ENCODE measurements at places on chromosomes 1 and 21. TPM values are rescaled to one million over a fixed set of nuclear protein-coding genes. Genes with fewer than 3 reads are reported as not detected.

GRCh38 chr1:24459551-24460266, 42.9 kb upstream of the RCAN3 start:
- H3K4me1 ChIP-seq, result peaks cover 3% of the 10 kb centered on the region
- no peak overlapping the region for H3K4me3 ChIP-seq
- DNase-seq, result no peak
- no peak overlapping the region for H3K27ac ChIP-seq

GRCh38 chr1:204087181-204087892, 14.4 kb downstream of the SOX13 start:
- H3K4me1 ChIP-seq, result no peaks in the 10 kb centered on the region
- no peaks in the 10 kb centered on the region for H3K36me3 ChIP-seq
- no peak overlapping the region for H3K4me3 ChIP-seq

DNA sequence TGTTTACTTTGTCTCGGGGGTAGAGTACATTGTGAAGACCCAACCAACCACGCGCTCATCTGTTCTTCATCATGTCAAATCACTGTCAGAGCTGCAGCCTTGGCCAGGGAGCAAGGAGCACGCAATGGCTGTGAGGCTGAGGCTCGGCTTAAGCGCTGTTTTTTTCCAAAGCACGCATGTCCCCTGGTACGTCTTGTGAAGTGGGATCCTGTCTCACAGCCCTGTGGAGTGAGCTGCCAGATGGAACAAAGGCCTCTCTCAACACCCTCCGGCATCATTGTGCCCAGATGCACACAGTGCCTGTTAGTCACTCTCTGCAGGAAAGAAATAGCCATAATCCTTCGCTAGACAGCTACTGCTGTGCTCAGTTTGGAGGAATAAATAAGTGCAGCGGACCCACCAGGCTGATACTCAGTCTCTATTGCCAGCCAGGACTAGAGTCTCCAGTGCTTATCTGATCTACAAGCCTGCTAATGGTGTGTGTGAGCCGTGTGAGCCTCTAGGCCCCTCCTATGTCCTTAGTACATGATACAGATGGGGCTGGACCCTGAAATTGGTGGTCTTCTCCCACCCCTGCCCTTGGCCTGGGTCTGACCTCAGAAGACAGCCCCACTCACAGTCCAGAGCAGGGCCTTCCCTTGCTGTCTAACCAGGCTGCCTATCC, 91.3 kb upstream of the COA6 start:
- no peak for DNase-seq
- H3K27ac ChIP-seq, result no peak overlapping the region
- H3K27me3 ChIP-seq, result peaks cover 37% of the 10 kb centered on the region
- no peaks in the 10 kb centered on the region for H3K36me3 ChIP-seq
- H3K4me3 ChIP-seq, result no peak overlapping the region

GRCh38 chr1:101191049-101191448, 45.8 kb upstream of the S1PR1 start:
- H3K4me3 ChIP-seq, result no peak overlapping the region
- H3K27me3 ChIP-seq, result no peaks in the 10 kb centered on the region
- H3K27ac ChIP-seq, result no peak overlapping the region
- no peaks in the 10 kb centered on the region for H3K36me3 ChIP-seq
- no peaks in the 10 kb centered on the region for H3K4me1 ChIP-seq

- no peaks in the 10 kb centered on the region for H3K36me3 ChIP-seq
- H3K4me3 ChIP-seq, result no peak overlapping the region
- DNase-seq, result no peak
- no peak overlapping the region for H3K27ac ChIP-seq
These were observed 33.9 kb downstream of the LRRC52 start for GRCh38 chr1:165577707-165578106.

- H3K4me3 ChIP-seq, result no peak overlapping the region
- H3K27me3 ChIP-seq, result peaks cover 11% of the 10 kb centered on the region
- H3K4me1 ChIP-seq, result peaks cover 6% of the 10 kb centered on the region
- no peaks in the 10 kb centered on the region for H3K36me3 ChIP-seq
- DNase-seq, result no peak
These were observed 5.4 kb upstream of the RPS6KA1 start for GRCh38 chr1:26524181-26524580.

GRCh38 chr21:39518847-39519210, 67.1 kb downstream of the SH3BGR start:
- 0 out of 3 replicates have a peak, but pooled peaks cover 4% of the 10 kb centered on the region for H3K27me3 ChIP-seq
- no peaks in the 10 kb centered on the region for H3K36me3 ChIP-seq
- H3K27ac ChIP-seq, result no peak overlapping the region
- DNase-seq, result no peak

The PAPPA2 gene
- total RNA-seq, result 0.07 TPM

The GPR25 gene
- total RNA-seq, result not detected

The DCST1 gene
- total RNA-seq, result not detected

Data from K562 (cell line).